ENCODE measurements at places on chromosomes 4 and X.

GRCh38 chr4:176794151-176794550 is 1.4 kb upstream of the VEGFC start:
- DNase-seq, result no peak

DNA sequence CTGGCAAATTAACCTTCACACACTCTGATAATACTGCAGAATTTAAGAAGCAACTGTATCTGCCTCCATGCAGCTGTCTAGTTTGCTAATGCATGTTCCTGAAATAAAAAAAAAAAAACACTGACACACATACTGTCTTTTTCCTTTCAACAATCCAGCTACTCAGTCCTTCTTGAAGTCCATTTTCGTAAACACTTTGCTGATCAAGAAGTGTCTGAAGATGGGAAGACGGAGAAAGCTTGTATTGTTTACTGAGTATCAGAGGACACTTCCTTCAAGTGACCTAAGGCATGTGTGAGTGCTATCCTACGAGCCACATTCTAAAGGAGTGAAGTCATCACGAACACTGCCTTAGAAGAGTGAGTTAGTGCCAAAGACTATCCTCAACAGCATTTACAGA is 82.6 kb downstream of the LUZP4 start:
- DNase-seq, result no peak

DNA sequence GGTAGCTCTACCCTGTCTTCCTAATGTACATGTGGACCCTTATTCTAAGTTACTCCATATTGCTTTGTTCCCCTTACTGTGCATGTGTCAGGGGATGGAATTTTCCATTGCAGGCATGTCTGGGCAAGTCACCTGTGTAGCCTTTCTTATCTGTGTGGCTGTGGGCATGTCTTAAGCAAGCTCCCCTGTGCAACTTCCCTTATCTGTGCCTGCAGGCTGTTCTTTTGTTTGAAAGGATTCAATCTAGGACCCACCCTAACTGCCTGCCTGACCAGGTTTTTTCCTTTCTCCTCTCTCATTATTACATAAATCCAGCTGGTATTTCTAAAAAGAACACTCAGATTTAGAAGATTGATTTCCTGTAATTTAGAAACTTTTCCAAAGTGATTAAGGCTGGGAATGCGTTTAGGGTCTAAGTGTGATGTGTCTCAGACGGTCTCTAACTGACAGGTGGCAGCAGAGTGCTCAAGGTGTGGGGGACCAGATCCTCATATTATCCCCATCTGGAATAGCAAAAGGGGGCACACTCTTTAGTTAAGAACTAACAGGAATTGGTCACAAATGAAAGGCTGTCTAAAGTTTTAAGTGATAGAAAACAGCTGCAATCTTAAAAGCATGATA is 198.9 kb upstream of the PPP1R2C start:
- DNase-seq, result no peak

- DNase-seq, result no peak
Observed at GRCh38 chr4:101555341-101555880, 208.1 kb upstream of the PPP3CA start.

DNA sequence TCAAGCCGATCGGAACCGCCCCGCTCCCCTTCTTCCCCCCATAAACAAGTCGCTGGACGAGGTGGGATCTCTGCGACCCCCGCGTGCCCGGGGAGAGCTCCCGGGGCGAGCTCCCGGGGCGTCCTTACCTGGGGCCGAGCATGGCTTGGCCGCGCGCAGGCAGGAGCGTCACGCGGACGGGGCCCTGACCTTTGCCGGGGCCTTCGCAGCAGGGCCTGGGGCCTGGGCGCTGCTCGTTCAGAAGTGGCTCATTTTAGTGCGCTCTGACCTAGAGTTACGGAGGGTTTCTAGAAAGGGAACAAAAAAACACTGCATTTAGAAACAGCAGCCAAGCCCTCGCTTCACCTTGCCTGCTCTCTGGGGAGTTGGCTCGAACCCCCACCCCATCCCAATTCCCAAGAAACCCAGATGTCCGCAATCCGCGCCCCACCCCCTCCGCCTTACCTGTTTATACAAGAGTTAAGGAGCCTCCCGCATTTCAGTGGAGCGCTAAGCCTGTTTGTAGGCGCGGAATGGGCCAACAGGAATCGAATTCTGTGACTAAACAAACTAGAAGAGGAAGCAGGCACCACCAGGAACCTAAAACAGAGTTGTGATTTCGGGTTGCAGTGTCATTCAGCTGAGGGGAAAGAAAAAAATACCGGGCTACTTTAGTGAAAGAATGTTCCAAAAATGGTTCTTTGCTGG is 814 bp upstream of the RBM47 start:
- DNase-seq, result no peak

- no peak for DNase-seq
Observed at GRCh38 chr4:56026596-56026995, 77.9 kb downstream of the CEP135 start.

DNA sequence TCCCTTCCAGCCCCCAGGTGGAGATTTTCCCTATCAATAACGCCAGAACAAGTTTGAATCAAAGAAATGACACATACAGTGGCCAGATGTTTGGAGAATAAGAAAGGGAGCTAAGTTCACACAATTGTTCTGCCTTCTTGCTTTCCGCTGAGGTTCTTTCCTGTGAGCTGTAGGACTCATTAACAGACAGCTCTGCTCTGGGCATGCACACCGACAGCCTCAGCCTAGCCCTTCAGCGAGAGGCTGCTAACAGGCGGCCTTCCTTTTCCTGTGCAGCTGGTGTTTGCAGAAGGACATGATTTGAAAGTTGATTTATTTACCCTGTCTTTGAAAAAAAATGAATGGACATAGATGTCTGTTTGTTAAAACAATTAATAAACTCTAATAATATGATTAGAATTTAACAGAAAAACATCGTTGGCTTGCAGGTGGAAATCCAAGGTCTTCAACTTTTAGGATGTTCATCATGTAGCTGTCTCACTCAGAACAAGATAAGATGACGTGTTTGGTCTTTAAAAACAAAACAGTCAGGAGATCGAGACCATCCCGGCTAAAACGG is 183.3 kb downstream of the KDR start:
- DNase-seq, result peak; percentile 33

DNA sequence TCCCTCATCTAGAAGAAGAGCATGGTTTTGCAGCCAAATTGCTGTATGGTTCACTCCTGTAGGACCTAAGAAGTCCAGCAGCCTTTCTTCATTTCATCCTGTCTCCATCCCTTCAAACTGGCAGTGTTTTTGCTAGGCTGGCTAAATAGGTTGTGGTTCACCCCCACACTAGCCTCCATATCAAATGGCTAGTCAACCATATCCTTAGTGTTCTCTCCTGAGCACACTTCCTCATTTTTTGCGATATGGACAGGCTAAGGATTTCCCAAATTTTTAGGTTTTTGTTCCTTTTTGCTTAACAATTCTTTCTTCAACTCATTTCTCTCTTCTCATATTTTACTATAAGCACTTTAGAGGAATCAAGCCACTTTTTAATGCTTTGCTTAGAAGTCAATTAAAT is 98.8 kb upstream of the NOCT start:
- no peak for DNase-seq

DNA sequence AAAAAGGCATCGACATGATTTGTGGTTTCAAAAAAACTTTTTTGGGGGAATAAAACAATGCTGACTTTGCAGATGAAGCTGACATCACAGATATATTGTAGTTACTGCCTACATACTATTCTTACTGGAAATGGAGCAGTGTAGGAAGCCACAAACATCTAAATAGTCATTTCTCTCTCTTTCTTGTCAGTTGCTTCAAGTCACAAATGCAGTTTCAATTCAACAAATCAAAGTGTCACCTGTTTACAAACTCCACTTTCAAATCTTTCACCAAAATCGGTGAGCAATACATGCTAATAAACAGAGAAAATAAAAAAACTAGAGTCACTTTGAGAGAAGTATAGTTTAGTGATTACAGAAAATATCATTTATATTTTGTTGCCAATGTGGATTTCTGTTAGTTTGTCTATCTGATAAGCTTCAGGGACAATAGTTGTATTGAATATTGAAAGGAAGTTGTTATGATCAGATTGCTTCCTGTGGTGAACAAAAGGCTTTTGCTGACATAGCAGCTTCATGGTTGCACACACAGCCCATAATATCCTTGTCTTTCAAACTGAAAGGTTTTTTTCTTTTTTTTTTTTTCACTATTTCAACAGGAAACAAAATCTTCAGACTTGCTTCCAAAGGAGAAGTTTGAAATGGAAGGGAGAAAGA is 49.7 kb upstream of the PTPN13 start:
- DNase-seq, result no peak

GRCh38 chr4:30815685-30816084 is 95.5 kb downstream of the PCDH7 start:
- DNase-seq, result no peak

DNA sequence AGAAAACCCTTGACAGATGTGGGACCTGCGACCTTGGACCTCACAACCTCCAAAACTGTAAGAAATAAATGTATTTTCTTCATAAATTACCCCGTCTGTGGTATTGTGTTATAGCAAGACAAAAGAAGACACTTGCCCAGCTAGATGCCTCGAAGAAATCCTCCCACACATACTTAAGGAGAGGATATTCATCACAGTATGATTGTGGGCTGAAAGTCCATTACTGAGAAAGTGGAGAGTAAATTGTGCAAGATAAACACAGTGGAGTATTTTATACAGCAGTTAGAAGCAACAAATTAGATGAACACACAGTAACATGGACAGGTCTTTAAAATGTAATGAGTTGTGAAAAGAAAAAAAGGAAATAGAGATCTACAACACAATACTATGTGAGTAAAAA is 25.8 kb upstream of the PLA2G12A start:
- DNase-seq, result no peak

GRCh38 chr4:94852616-94853015 is 94.9 kb downstream of the BMPR1B start:
- DNase-seq, result no peak

GRCh38 chr4:138085736-138086305 is 156.3 kb downstream of the SLC7A11 start:
- DNase-seq, result no peak

DNA sequence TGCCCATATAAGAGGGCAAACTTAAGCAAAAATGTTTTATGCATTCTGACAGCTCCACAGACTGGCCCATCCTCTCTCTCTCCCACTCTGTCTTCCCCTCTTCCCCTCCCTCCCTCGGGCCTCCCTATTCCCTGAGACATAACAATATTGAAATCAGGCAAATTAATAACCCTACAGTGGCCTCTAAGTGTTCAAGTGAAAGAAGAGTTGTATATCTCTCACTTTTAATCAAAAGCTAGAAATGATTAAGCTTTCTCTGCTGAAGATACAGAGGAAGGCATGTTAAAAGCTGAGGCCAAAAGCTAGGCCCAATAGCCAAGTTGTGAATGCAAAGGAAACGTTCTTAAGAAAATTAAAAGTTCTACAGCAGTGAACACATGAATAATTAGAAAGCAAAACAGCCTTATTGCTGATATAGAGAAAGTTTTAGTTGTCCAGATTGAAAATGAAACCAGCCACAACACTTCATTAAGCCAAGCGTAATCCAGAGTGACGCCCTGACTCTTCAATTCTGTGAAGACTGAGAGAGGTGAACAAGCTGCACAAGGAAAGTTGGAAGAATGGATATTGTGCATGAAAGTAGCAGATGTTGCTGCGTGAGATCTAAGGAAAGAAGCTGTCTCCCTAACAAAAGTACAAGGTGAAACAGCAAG is 54.9 kb downstream of the USO1 start:
- no peak for DNase-seq

DNA sequence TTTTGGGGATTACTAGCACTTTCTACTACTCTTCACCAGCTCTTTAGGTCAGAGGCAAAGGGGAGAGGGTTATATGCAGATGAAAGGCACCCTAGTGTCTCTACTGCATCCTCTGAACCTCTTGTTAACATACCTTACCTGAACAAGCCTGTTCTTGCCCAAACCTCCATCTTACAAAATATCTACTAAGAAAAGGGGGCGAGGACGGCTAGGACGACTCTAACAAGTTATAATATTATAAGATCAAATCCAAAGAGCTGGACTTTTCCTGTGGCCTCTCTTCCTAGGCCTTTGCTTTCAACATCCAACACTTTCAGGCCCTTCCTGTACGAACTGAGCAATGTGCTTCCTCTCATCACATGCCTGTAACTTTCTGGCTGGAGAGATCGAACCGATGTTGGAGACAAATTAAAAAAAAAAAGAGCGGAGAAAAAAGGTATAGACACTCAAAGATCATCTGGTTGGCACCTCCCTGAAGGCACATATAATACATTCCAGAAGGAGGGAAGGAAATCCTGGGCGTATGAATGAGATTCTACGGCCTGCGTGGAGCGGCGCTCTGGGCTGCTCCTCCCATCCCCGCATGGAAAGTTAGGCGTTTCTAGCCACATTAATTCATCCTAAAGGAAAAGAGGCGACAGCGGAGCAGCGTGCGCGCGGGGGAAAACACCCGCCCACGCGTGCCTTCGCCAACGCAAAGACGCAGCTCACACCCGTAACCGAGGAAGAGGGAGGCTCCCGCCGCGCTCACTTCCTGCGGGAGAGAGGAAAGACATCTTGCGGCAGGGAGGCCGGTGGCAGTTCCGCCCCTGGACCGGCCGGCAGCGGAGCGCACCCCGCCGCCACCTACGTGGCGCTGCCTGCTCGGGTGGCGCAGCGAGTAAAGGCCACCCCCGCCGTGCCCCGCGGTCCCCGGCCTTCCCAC is 808 bp downstream of the PRDM5 start:
- DNase-seq, result no peak

GRCh38 chr4:1592709-1593417 is 91.2 kb downstream of the FAM53A start:
- DNase-seq, result no peak
